ENCODE measurements at places on chromosomes 6 and 20.

GRCh38 chr6:112522587-112522986 is 175.5 kb downstream of the RFPL4B start:
- ATAC-seq = no peak

GRCh38 chr6:152300517-152300916 is 336.6 kb downstream of the SYNE1 start:
- ATAC-seq = no peak

- no peak for ATAC-seq
Measured at GRCh38 chr6:155791186-155791585, 335.5 kb upstream of the NOX3 start.

GRCh38 chr6:145017516-145017915 is 717.8 kb downstream of the EPM2A start:
- no peak for ATAC-seq

DNA sequence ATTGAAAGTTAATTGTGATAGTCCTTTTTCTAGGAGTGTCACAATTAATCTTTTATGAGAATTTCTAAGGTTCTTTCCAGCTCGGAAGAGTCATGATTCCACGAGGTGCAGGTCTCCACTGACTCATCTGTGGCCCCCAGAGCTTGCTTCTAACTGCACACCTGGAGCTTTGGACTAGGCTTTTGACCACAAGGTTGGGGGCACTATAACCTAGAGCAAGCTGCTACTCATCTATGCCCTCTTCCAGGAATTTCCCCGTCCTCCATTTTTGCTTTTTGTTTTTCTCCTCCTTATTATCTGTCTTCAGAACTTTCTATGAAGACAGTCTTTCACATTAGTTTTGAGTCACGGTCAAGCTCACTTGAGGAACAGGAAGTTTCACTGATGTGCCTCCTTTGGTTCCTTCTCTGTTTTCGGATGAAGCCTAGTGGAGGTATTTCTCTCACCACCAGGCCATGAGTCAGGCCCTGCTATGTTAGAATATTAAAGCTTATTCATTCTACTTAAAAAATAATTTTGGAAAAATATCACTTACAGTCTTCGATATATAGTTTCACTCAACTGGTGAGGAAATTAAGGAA is 119.2 kb upstream of the INSM1 start:
- no peak for ATAC-seq

- no peak for ATAC-seq
Measured at GRCh38 chr6:104984831-104985230, 27.9 kb downstream of the LIN28B start.

DNA sequence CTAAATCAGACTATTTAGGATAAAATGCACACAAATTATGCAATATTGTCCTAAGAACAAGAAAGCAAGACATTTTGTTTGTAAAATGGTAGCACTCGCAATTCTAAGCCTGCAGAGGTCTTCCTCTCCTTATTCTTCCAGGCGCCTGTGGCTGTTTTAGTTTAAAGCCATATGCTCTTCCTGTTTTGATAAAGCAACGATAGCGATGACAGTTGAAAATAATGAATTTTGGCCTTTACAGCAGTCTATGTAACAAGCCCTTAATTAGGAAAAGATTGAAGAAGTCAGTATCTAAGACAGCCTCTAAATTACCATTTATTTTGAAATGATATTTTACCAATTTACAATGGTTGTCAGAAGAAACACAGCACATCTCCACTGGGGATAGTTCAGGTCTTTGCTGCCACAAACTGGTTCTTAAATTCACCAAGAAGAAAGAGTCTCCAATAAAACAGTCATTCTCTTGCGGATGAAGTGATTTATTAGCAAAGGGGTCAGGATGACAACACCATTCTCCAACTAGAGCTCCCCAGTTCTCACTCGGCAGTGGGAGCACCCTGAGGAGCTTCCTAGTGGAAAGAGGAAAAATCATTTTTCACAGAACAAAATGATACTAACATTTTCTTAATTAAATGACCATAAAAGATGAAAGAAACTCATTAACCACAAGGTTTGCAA is 21.4 kb downstream of the UBE3D start:
- ATAC-seq = no peak

DNA sequence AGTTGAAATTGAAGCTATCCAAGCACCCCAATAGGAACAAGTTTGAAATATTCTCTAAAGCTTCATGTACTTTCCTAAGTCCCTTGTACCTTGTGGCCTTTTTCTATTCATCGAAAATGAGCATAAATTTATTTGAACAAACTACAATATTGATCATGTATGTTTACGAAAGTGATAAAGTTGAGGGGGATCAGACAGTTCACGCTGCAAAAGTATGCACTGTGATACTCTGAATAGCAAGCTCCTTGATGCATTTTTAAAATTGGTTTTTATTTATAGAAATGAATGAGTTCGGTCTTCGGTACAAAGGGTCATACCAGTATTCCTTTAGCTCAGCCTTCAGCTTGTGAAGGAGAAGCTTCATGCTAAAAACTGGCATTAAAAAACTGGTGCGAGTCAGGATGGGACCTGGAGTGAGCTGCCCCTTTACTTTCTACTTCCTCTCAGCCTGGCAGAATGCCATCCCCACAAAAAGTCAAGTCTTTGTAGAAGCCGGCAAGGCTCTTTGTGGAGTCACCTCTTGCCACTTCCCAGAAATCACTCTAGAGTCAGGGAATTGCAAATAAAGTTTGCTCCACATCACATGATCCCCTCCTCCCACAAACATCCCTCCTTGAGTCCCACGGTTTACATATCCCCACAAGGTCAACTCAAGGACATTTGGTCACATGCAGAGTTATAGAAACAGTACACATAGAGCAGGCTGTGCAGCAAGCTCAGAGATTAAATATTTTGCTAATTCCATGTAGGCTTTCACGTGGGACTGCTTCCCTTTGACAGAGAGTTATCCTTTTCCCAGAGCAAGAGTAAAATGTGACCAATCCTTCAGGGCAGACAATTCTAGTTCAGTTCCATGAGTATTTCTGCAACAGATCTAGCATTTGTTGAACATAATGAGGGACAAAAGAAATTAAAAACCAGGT is 34.6 kb upstream of the ADGRF1 start:
- ATAC-seq = no peak

Measured in SK-N-SH treated with all-trans-retinoic acid at 6 μM for 48 hours (cell line).